ENCODE measurements at places on chromosomes 16 and 17.
A peak's percentile ranks its signal among the peaks of the same experiment; 100 is the strongest.

DNA sequence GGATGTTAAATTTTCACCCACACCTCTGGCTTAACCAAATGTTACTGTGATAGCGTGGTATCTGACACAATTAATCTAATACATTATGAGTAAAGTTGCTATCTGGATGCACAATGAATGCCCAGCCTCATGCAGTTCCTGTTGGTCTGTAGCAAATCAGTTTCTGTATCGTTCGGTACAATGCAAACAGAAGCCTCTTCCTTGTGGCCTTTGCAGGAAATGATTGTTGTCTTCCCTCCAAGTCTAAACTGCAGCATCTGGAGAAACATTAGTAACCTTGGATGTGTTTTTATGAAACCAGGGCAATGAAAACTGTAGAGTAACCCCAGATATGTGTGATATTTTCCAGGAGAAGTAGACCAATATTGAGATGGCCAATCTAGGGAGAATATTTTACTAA is 46.8 kb downstream of the CYB561 start:
- no peak for DNase-seq

DNA sequence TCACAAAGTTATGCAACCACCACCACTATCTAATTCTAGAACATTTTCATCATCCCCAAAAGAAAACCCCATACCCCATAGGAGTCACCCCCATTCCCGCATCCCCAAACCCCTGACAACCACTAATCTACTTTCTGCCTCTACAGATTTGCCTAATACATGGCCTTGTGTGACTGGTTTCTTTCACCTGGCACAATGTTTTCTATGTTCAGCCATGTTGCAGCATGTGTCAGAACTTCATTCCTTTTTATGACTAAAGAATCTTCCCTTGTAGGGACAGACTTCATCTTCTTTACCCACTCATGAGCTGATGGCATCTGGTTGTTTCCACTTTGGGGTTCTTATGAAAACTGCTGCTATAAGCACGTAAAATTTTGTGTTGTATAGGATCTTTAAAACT is 34.6 kb downstream of the CYTH1 start:
- no peak for DNase-seq

- peak; percentile 17 for DNase-seq
Observed at GRCh38 chr17:66678827-66679226, 156.1 kb upstream of the CACNG5 start.

- no peak for DNase-seq
Observed at GRCh38 chr16:19846436-19846835, 38.2 kb downstream of the GPRC5B start.

- no peak for DNase-seq
Observed at GRCh38 chr17:42408061-42408460, 15.0 kb downstream of the CAVIN1 start.

- DNase-seq, result no peak
Observed at GRCh38 chr17:56581635-56582627, 11.6 kb upstream of the NOG start.
